ENCODE measurements at places on chromosomes 16 and 17.

DNA sequence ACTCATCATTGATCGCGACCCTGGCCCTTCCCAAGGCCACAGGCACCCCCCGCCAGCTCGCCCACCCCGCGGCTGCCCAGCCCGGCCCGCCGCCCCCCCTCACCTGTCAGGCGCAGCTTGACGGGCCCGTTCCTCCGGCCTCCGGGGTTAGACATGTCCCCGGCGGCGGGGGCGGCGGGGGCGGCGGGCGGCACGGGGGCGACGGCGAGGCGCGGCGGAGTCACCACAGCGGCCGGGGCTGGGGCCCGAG lies 456 bp downstream of the SMURF2 start:
- no peak for DNase-seq

DNA sequence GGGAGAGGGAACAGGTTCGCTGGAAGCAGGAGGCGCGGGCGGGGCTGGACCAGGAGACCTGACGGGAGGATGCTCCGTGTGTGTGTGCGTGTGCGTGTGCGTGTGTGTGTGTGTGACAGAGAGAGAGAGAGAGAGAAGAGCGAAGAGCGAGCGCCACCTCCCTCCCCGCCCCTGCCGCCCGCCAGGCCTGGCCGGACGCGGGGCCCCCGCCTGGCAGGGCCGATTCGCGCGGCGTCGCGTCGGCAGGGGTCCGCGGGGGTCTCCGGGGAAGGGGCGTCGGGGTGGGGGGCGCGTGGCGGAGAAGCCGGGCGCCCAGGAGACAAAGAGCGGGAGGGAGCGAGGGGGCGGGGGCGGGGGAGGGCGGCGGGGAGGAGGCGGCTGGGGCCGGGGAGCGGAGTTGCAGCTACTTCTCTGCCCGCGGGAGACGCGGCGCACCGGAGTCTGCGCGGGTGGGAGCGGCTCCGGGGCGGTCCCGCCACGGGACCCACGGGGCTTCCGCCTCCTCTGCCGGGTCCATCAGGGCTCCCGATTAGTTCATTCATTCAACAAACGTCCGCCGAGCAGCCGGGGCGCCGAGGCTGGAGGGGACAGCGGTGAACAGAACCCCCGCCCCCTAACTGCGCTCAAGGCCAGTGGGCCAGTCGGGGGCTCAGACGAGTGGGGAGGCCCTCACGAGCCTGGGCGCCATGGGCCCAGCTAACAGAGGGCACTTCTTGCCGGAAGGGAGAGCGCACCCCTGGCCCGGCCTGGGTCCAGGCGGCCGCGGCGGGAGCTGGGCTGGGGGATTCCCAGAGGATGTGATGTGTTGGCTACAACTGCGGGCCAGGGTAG lies at the start of gene SAMD14:
Gene SAMD14, minus strand, starts transcription at position 433 of the 831 bp plus-strand sequence. CDS start 5,201 bp downstream, outside the sequence.
- peak; percentile 25 for DNase-seq

- no peak for DNase-seq
These were observed 30.1 kb upstream of the DDX52 start for GRCh38 chr17:37673386-37673785.

- DNase-seq: no peak
These were observed 2.3 kb upstream of the PAQR4 start for GRCh38 chr16:2966808-2967191.

DNA sequence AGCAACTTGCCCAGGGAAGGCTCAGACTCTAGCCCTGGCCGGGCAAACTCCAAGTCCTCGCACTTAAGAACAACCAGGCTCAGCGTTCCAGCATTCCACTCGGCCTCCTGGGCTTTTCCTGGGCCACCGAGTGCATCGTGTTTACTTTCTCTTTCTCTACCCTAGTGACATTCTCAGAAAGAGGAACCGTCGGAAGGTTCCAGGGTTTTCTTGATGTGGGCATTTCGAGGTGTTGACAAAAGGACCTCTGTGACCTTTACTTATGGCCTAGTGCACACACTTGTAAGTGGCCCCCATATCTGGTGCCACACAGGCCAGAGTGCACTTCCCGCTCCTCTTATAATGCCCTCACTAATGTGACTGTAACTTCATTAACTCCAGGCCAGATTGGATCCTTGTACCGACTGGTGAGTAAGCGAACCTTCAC lies 3.1 kb upstream of the BANP start:
- DNase-seq: no peak

DNA sequence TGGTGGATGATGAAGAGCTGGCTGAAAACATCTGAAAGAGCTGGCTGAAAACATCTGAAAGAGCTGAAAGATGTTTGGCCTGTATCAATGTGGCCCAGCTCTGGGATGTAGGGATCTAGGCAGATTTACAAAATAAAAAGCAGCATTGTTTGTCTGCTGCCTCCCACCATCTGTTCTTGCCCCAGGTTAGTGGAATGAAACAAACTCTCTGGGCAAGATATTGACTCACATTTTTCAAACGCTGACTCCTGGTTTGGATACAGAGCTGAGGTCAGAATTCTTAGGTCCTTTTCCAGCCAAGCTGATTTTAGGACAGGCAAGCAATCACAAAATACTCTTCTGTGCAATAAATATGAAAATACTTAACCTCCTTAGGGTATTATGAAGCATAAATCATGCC lies 139.0 kb downstream of the STX8 start:
- DNase-seq: no peak

DNA sequence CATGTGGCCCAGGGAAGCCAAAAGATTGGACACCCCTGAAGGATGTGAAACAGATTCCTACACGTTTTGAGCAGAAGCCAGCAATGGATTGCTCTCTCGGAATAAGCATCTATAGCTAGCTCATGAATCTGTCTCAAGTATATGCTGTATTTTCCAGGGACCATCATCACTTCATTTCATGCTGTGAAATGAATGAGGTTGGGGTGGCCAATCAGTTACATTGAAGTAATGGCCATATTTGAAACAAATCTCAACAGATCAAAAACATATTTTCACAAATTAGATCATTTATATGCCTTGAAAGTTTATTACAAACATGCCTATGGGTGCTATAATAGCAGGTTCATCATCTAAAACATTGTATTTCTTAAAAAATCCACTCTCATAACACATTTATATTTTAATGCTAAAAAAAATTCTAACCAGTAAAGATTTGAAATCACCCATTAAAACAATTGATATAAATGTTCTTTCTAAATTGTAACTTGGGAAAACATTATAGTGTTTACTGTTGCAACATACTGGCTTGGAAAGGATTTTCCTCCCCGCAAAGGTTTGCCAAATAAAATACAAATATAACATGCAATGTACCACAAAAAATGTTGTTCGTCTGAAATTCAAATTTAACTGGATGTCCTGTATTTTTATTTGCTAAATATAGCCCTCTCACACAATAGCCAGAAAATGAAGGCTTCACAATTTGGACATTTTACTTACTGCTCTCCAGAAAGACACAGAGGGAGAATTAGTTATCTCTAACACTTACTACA lies 743.6 kb downstream of the KCNJ2 start:
- DNase-seq: no peak

- no peak for DNase-seq
These were observed 31.6 kb downstream of the AATF start for GRCh38 chr17:36980280-36980761.

DNA sequence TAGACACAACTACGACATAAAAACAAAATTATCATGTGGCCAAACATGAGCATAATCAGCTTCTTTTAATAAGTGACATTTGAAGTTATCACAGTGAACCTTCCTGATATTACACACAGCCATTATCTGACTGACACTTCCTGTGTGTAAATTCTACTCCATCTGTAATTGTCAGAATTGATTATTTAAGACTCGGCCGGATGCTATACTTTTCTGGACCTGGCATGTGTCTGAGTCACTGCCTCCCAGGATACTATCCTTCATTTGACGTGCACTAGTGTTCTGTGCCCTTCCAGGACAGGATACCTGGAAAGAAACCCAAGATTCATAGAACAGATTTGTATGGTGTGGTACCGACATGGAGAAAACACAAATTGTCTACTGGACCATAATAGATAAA lies 242.0 kb downstream of the HS3ST3A1 start:
- DNase-seq: no peak

DNA sequence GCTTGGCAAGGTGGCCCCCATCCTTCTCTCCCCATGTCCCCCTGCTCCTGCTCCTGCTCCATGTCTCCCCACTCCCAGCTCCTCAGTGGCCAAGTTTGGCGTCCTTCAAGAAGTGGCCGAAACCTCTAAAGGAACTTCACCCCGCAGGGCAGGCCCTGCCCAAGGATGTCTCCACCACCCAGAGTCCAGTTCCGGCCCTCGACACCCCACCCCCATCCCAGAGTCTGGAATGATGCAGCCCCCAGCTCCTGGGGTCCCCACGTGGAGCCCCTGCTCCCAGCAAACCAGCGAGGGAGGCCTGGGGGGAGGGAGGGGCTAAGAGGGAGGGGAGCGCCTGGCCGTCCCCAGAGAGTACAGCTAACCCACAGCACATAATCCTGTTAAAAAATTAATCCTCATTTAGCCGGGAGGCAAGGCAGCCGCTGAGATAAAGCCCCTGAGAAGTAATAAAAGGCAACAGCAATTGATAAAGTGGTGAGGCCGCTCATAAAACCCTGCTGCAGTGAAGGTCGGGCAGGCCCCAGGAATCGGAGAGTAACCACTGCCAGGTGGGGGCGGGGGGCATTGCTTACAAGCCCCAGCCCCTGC lies 9.9 kb upstream of the ENPP7 start:
- no peak for DNase-seq

GRCh38 chr17:35731239-35731916 lies at the start of gene RASL10B:
RASL10B (plus strand) TSS chr17:35731639; CDS start chr17:35735185, 3,546 bp downstream.
- peak; percentile 23 for DNase-seq

- DNase-seq: no peak
These were observed 51.8 kb downstream of the CA10 start for GRCh38 chr17:52106638-52107261.

- no peak for DNase-seq
These were observed 2.9 kb downstream of the IL34 start for GRCh38 chr16:70649300-70649699.

DNA sequence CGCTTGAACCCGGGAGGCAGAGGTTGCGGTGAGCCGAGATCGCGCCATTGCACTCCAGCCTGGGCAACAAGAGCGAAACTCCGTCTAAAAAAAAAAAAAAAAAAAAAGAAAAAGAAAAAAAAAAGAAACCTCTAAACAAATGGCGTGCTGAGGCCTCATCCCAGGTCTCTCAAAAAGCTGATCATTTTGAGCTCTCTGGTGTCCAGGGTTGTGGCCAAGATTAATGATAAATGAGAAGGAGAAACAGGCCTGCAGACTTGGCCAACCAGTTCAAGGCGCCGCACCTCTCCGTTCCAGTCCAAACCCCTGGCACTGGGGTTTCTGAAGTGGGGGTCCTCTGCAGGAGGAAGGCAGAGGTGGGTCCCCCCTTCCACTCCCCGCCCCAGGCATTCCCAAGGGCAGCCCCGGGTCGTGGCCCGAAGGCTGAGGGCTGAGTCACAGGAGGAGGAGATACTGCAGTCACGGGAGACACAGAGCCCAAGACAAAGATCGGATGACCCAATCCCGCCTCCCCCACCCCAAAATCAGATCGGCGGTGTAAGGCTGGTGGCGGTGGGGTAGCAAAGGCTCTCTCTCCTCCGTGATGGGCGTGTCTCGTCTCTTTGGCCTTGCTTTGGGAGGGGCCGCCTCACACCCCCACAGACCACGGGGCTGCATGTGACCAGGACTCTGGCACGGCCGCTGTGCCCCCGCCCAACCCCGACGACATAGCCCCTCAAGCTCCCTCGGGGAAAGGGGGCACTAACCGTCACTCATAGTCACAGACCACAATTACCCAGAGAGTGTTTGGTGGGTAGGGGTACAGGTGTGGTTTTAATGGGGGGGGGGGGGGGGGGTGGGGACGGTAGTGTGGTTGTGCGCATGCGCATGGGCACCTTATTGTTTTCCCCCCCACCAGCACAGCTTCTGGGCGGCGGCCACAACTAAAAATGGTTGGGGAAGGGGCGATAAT lies 1.1 kb downstream of the VAT1 start:
- no peak for DNase-seq

GRCh38 chr17:34764716-34765115 lies 185.3 kb downstream of the TMEM132E start:
- DNase-seq: no peak

DNA sequence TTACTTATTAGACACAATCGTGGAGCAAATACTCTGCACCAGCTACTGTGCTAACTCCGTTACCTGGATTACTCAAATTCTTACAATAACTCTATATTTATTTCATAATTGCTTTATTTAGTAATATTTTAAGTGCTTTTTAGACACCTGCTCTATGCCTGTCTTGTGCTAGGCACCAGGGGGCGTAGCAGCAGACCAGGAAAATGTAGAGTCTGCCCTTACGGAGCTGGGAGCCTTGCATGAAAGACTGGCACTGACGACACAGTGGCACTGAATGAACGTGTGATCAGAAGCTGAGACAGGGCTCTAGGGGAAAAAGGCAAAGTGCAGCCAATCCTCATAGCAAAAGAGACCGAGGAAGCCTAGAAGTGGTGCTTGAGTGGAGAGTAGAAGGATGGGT lies 486.5 kb downstream of the CDH13 start:
- no peak for DNase-seq

DNA sequence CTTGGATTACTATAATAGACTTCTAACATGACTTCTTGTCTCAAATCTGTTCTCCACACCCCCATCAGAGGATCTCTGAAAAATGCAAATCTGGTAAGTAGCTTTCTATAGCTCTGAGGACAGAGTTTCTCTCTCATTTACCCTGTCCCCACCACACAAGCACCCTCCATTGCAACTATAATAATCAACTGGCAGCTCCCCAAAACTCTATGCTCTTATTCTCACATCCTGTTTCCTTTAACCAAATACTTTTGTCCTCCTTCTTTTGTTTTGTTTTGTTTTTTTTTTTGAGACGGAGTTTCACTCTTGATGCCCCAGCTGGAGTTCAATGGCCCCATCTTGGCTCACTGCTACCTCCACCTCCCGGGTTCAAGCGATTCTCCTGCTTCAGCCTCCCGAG lies 73.4 kb downstream of the HELZ start:
- DNase-seq: no peak

DNA sequence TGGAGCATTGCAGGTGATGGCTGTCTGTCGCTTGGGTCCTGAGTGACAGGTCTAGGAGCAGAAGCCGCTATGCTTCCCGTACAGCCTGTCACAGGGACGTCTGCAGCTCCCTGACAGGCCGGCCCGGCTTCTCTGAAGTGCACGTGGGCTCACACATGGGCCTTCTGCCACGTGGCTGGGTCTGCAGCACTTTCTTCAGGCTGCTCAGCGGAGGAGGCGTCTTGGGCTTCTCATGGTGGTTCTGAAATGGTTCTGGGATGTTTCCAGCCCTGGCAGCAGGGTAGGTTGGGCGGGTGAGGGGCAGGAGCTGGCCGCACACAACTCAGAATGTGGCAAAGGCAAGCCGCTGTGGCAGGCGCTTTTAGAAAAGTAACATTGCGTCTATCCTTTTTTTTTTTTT lies 80.3 kb upstream of the ZNF750 start:
- DNase-seq: no peak

- no peak for DNase-seq
These were observed 13.0 kb downstream of the MED24 start for GRCh38 chr17:40041196-40041595.

Measured in activated T-helper 9 cell treated with anti-CD3 and anti-CD28 coated beads, Interleukin-2, amount 50 U/mL, for 16 hours (primary cell).